GM19239 (cell line): ENCODE measurements at places on chromosomes 4 and X.

GRCh38 chrX:118251271-118251670 is 94.6 kb upstream of the WDR44 start:
- DNase-seq = no peak

GRCh38 chr4:73631565-73632226 is 11.5 kb upstream of the RASSF6 start:
- DNase-seq = no peak

- no peak for DNase-seq
Observed at GRCh38 chr4:99876946-99877345, 17.3 kb downstream of the LAMTOR3 start.

- no peak for DNase-seq
Observed at GRCh38 chr4:173398220-173398619, 696 bp downstream of the SCRG1 start.

DNA sequence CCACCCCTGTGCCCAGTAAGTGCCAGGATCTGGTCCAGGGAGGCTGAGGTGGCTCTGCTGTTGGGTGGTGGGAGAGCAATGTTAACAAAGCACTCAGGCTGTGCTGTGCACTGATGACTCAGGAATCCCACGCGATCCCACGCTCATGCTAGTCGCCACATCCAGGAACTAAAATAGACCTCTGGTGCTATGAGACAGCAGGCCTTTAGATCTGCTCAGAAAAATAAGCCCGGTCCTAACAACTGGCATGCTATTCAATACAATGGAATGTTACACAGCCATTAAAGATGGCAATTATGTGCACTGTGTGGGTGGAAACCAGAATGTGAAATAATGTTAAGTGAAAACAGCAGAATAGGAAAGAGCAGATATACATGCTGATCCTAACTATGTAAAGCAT is 26.0 kb downstream of the ARL13A start:
- DNase-seq = no peak

DNA sequence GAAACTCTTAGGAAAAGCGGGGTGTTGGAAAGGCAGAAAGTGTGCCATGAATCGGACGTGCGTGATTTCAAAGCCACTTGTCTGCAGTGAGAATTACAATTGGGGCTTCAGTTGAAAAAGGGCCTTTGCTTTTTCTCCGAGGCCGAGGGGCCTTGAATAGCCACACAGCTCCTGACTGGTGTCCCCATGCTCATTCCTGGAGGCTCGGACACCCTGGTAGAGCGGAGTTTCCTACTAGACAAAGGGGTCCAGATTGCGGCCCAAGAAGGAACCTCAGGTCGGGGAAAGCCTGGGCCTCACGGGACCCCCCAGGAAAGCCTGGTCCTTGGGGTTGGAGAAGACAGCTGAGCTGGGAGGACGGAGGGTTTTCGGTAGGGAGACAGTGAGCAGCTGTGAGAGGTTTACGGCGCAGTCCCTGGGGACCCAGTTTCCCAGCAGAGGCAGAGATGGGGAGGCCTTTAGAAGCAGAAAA is 3.0 kb upstream of the SHOX start:
- no peak for DNase-seq

DNA sequence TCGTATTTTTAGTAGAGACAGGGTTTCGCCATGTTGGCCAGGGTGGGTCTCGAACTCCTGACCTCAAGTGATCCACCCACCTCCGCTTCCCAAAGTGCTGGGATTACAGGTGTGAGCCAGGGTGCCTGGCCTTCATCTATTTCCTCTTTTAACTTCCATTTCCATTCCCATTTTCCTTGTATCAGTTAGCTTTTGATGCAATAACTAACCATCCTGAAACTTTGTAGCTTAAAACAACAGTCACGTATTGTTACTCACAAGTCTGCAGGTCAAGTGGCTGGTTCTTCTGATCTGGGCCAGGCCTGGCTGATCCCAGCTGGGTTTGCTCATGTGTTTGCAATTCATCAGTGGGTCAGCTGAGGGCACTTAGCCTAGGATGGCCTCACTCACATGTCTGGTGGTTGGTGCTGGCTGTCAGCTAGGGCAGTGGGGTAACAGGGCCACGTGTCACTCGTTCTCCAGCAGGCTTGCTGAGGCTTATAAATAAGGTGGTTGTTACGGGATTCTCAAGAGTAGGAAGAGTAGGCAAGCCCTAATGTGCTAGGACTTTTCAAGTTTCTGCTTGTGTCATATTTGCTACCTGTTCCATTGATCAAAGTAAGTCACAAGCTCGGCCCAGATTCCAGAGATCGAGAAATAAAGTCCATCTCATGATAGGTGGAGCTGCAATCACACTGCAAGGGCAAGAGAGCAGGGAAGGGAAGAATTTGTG is 88.2 kb downstream of the SOWAHB start:
- no peak for DNase-seq

GRCh38 chrX:129653971-129654651 is 645 bp downstream of the APLN start:
- no peak for DNase-seq

DNA sequence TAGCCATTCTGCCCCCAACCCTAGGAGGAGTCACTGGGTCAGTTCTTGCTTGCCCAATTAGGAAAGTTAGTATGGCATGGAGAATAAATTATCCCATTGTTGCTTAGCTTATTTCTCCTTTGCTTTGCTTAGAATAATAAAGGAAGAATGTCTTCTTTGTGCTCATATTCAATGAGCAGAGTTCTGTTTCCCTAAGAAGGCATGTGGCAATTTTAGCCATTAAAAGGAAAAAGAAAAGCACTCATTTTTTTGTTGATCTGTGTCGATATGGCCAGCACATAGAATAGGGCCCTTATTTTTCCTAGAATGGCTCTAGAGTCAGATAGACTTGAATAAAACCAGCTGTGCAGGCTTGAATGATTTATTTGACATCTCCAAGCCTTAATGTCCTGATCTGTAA is 166.4 kb upstream of the PPARGC1A start:
- DNase-seq = no peak

GRCh38 chrX:18698737-18699650 is 8.5 kb upstream of the PPEF1 start:
- no peak for DNase-seq

- DNase-seq = no peak
Observed at GRCh38 chr4:138716559-138717335, 298.8 kb upstream of the NOCT start.

DNA sequence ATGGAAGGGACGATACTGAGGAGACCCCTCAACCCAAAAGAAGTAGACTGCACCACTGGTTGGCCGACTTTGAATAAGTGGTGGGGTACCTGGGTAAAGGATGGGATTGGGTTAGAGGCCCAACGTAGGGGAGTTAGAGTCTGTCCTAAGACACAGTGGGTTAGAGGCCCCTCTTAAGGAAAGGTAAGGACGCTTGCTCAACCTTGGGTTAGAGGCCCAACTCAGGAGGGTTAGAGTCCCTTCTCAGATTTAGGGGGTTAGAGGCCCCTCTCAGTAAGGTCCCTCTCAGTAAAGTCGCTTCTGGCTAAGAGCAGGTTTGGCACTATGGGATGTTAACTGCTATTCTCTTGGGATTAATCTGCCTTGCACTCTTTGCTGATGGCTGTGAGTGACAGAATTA is 81.3 kb downstream of the ACOX3 start:
- DNase-seq = no peak

DNA sequence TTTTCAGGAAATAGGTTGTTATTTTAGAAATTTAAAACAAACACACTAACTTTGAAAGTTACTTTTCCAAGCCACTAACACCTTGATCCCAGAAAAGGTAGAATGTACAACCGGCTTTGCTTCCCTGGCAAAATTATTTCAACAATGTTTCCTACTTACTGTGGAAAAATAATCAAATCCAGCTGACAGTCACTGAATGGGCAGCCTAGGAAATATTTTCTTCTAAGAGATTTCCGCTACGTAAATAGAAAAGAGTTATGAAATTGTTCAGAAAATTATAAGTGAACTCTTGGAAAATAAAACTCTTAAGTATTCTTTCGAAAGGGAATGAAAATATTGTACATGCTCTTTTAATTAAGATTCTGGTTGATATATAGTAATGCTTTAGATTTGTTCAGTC is 195.7 kb downstream of the GASK1B start:
- no peak for DNase-seq
